Mammary epithelial cell (primary cell): ENCODE measurements at places on chromosomes 6 and 20.

DNA sequence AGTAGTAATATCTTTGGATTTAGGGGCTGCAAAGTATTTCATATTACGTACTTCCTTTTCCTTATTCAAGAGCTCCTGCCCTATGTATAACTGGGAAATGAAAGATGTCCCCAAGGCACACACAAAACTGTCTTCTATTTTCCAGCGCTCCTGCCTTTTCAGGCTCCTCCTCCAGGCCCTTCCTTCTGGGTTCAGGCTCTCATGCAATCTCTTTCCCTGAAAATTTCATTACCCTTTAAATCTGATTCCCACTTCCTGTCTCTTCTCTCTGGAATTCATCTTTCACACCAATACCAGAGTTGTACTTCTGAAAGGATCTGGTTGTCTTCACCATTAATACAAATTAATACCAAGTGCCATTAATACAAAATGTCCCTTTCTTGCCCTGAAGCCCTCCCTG lies 181.6 kb downstream of the UTRN start:
- no peak for DNase-seq

- no peak for DNase-seq
These were observed 357.8 kb downstream of the MAFB start for GRCh38 chr20:40331249-40331648.

DNA sequence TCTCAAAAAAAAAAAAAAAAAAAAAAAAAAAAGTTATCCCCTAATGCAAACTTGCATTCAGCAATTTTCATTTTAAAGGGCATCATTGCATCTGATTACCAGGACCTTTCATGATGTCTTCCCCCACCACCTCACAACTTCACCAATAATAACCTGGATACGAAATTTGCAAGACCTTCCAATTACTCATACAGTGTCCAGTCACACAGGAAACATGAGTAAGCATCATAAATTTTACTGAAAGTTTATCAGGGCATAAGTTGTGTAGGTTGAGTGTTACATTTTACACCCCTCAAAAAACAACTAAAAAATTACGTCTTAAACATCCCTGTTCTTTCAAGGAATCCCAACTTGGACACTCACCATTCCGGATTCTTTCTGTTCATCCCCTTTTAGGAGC lies 79.1 kb upstream of the ANKEF1 start:
- peak; percentile 73 for DNase-seq

DNA sequence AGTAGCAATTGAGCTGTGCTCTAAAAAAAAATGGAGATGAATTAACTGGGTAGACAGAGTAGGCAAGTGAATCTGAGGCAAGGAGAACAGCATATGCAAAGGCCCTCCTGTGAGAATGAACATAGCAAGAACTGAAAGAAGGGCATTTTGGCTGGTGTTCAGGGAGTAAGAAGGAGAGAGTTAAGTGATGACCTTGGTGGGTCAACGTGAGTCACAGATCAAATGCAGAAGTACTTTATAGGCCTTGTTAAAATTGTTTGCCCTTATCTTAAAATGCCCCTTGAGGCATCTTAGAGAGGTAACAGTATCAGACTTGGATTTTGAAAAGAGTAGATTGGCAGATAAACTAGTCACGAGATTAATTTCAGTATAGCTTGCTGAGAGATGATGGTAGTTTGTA lies 24.5 kb downstream of the NDUFAF5 start:
- no peak for DNase-seq

- peak; percentile 82 for DNase-seq
These were observed 4.8 kb upstream of the SOX4 start for GRCh38 chr6:21588481-21589351.

- DNase-seq: no peak
These were observed 174.0 kb upstream of the QKI start for GRCh38 chr6:163240556-163240955.

DNA sequence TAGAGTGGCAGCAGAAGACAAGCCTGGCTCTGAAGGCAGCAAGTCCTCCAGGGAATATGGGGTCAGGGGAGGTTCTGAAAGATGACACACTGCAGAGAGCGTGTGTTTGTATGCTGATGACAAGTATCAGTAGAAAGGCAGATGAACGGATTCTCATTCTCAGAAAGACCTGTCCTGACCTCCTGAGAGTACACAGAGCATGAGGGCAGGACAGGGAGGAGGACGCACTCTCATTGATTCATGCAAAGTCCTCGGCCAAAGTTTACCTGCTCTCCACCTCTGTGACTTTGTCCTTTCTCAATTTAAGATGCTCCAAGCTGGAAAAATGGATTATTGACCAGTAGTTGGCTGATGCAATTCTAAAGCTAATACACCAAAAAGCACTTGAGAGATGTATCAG lies 156.7 kb downstream of the LPA start:
- DNase-seq: no peak

GRCh38 chr6:53671111-53671510 lies 5.6 kb upstream of the KLHL31 start:
- no peak for DNase-seq

DNA sequence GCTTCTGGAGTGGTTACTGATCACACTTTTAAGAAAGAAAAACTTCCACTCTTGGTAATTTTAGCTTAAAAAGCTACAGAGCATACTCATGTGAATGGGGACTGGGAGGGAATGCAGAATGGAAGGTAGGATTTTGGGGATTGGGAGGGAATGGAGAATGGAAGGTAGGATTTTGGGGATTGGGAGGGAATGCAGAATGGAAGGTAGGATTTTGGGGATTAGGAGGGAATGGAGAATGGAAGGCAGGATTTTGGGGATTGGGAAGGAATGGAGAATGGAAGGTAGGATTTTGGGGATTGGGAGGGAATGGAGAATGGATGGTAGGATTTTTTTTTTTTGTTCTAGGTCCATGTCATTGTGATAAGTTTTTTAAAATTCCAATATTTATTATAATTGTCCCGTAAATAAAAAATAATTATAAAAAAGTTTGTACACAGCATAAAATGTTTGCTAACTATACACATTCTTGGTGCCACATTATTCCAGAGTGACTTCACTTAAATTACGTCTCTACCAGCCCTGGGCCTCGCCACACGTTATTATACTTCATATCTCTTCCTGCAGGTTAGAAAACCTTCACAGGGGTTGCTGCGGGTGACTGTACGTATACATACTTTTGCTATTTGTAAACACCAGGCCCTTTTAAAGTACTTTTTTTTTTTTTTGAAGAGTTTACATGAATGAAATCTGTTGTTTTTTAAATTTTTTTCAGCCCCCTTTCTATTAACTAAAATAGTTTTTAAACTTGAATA lies 127.3 kb downstream of the TIAM2 start:
- DNase-seq: no peak

DNA sequence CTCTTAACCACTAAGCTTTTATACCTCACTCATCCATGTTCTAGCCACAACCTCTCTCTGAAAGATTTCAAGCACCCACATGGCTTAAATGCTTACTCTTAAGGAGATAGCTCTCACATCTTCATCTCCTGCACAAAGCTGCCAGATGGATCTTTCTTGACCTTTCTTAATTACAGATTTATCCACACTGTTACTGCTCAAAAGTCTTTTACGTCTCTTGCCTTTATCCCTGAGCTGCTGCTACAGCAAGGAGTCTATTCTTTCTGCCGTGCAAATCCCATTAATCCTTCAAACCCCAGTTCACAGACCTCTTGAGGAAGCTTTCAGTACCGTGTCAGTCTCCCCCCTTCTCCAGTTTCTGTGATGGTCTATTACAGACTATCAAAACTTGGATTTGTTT lies 54.6 kb downstream of the B4GALT5 start:
- DNase-seq: no peak

- DNase-seq: peak; percentile 78
These were observed 170.4 kb downstream of the HTR1B start for GRCh38 chr6:77292564-77293546.

DNA sequence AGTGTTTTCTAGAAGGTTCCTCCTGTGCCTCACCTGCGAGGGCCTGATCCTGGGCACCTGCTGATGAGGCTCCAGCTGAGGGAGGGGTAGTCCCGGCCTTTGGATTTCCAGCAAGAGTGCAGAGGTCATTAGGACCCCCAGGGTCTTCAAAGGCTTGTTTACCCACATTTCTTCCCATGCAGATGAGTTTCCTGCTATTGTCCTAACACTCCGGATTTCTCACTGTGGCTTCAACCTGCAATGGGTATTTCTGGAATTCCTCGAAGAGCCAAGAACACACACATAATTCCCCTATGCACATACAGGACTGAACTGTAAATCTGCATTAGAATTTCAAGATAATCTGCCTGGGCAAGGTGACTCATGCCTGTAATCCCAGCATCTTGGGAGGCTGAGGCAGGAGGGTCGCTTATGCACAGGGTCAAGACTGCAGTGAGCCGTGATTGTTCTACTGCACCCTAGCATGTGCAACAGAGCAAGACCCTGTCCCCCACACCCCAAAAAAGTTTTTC lies 53.9 kb downstream of the ADNP start:
- no peak for DNase-seq

GRCh38 chr6:159106627-159107241 lies 61.9 kb upstream of the TAGAP start:
- DNase-seq: peak; percentile 36

DNA sequence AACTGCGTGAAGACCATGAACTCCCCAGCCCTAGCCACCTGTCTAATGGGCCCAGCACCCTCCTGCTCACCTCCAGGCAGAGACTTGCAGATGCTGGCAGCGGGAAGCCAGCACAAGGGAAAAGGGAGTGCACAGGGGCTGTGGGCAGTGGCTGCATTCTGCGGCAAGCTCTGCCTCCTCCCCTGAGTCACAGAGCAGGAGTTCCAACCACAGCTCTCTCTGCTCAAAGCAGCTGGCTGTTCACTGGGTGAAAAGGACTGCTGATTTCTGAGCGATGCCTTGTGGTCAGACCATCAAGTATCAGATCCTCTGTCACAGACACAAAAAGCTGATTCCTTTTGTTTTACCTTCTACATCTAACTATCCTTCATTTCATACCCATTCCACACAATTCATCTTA lies 10.5 kb downstream of the NKX2-2 start:
- peak; percentile 74 for DNase-seq

GRCh38 chr6:137283940-137284810 lies 65.0 kb upstream of the IFNGR1 start:
- peak; percentile 32 for DNase-seq

GRCh38 chr20:57696401-57696961 lies 13.3 kb downstream of the PMEPA1 start:
- DNase-seq: no peak

DNA sequence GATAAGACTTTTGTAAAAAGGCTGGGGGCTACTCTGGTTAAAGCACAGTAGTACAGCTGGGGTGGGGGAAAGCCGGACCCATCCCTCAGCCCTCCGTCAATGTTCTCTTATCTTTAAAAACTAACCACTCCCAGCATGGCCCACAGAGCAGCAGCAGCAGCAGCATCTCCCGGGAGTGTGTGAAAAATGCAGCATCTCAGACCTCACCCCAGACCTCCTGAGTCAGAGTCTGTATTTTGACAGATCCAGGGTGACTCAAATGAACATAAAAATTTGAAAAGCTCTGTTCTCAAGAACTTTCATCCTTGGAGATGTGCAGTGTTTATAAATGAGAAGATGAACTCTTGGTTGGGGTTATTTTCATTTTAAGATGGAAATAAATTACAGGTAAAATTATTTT lies 277.7 kb upstream of the ECI2 start:
- no peak for DNase-seq

DNA sequence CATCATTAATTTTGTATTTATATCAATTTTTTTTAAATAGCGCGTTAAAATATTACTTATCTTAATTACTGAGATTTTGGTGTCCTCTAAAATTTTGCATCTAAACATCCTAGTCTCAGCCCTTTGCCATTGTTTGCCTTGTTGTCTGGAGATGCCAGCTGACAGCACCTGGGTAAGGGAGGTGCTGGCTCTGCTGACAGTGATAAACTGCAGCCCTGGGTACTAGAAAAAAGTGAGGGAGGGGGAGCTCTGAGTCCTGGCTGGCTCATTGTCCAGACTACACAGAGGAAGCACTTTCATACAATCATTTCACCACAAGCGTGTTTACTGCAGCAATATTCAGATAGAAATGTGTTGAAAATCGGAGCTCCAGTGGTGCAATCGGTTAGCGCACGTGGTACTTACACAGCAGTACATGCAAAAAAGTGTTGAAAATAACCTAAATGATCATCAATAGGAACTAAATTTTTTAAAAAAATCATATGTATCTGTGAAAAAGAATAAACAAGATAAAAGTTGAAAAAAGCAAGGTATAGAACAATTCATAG lies 18.5 kb upstream of the UBR2 start:
- no peak for DNase-seq

GRCh38 chr20:49712646-49712995 lies 1.1 kb downstream of the B4GALT5 start:
- DNase-seq: no peak

- DNase-seq: no peak
These were observed 23.1 kb downstream of the ZC3H12D start for GRCh38 chr6:149461670-149462069.

DNA sequence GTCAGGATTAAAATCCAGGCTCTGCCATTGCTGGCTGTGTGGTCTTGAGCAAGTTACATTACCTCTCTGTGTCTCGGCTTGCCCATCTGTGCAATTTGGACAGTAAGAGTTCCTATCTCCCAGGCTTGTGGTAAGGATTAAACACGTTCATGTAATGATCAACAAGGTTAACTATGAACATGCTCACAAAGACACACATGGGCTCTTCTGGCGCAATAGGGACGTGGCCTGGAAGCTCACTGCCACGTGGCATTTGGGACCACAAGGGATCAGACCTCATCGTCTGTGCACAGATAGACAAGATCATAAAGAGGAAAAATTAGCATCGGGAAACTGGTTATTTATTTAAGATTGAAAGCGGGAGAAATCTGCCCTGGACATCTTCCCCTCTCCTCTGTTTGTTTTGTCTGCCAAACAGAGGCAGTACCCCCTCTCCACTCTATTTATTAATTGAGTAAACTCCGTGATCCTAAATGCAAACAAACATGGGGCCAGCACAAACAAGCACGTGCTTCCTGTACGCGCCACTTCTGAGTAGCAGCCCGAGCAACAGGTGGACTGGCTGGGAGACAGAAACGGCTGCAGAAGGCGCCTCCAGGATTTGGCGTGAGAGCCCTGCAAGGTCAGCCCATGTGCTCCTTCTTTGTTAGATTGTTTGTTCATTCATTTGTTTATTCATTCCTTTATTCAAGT lies 95.0 kb downstream of the CDH26 start:
- DNase-seq: no peak

DNA sequence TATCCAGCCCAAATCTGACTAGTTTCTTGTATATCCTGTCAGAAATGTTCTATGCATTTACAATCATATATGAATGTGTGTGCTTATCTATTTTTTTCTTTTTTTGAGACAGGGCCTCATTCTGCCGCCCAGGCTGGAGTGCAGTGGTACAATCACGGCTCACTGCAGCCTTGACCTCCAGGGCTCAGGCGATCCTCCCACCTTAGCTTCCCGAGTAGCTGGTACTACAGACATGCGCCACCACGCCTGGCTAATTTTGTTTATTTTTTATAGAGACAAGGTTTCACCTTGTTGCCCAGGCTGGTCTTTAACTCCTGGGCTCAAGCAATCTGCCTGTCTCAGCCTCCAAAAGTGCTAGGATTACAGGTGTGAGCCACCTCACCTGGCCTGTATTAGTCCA lies 3.0 kb upstream of the RAB44 start:
- DNase-seq: no peak
